Activated naive CD8-positive, alpha-beta T cell treated with anti-CD3 and anti-CD28 coated beads, Interleukin-2, amount 10 ng/mL, durations not matched to agents 7 days and 5 days (primary cell): ENCODE measurements at places on chromosomes 4 and X.
A peak's percentile ranks its signal among the peaks of the same experiment; 100 is the strongest.

GRCh38 chr4:131337936-131338335 is 1811.2 kb upstream of the PCDH10 start:
- DNase-seq: no peak

DNA sequence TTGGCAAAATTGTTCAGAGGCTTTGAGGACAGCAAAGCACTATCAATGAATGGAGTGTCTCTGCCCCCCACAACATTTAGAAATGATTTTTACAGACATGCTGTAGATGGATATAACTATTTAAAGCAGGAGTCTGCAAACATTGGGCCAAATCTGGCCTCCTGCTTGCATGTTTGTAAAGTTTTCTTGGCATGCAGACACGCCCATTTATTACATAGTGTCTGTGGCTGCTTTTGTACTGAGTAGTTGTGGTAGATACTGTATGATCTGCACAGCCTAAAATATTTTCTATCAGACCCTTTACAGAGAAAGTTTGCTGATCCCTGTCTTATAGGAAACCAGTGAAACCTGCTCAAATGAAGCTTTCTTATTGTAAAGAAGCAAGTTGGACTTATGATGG is 45.5 kb upstream of the PHEX start:
- DNase-seq: no peak

GRCh38 chr4:184821242-184821641 is 4.5 kb downstream of the ACSL1 start:
- DNase-seq: no peak

DNA sequence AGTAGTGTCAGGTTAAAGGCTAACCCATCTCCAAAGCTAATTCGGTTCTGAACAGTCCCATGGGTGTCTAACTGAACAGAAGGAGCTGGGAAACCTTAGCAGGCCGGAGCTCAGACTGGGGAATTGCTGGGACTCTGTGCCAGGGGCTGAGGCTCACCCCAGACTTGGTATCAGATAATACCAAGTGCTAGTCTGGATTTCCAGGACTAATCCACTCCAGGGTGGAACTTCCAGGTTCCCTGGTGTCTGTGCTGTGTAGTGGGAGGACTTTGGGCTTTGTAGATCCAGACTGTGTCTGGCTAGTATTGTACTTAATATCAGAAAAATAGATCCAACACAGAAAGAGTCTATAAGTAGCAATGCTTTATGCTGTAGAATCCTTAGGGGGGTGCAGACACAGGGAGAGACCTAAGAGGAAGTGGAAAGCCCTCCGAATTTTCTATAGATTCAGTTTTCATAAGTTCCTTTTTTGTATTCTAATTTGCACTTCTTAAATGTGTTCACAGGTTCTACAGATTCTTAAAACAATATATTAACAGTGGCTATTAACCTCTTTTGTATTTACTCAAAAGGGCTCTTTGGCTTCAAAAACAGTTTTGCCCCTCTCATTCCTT is 4.1 kb downstream of the ZNF827 start:
- DNase-seq: no peak

GRCh38 chr4:123397144-123398065 is 810 bp downstream of the SPRY1 start:
- DNase-seq: peak; percentile 70

DNA sequence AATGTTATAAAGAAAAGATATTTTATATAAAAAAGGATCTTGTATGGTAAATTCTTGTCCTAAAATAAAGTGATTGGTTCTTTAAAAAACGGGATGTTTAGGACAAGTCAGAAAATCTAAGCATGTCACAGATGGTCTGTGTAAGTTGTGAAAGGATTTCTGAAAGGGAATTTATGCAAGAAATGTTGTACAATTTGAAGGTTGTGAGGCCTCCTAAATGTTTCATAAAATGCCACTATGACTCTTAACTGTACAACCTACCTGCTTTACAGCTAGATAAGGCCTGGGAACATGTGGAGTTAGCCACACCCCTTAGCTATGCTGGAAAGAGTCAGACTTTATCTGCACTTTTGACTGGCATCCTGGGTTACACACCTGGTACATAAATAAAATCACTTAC is 951.5 kb upstream of the POU3F4 start:
- no peak for DNase-seq

DNA sequence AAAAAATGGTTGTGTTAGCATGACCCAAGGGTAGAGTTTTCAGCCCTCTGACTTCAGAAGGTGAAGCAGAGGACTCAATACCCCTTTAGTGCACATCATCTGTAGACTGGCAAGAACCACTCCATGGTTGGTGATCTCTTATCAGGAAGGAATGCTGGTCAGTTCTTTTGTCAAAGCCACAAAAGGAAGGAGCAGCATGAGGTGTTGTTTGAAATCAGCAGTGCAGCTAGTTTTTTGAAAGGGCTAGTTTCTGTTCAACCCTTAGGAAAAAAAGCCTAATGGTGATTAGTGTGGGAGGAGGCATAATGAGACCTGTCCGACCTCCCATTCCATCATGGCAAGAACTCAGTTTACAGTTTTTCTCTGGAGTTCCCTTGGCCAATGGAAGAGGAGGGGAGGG is 362.0 kb upstream of the CT83 start:
- DNase-seq: no peak

DNA sequence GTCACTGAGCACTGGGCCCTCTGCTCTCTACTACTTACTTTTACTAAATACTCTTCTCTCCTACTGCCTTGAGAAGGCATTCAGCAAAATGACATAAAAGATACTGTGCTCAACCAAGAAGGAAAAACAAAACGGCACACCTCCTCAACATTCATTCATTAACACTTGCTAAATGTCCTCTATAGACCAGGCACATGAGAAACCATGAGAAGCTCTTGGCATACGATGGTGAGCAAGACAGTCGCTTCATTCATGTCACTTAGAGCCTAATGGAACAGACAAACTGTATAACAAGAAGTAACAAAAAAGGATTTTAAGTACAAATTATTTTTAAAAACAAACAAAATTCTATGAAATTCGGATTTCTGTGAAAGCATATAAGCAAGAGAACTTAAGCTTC is 38.7 kb downstream of the COL25A1 start:
- DNase-seq: no peak

GRCh38 chrX:828411-828959 is 197.9 kb downstream of the SHOX start:
- no peak for DNase-seq

DNA sequence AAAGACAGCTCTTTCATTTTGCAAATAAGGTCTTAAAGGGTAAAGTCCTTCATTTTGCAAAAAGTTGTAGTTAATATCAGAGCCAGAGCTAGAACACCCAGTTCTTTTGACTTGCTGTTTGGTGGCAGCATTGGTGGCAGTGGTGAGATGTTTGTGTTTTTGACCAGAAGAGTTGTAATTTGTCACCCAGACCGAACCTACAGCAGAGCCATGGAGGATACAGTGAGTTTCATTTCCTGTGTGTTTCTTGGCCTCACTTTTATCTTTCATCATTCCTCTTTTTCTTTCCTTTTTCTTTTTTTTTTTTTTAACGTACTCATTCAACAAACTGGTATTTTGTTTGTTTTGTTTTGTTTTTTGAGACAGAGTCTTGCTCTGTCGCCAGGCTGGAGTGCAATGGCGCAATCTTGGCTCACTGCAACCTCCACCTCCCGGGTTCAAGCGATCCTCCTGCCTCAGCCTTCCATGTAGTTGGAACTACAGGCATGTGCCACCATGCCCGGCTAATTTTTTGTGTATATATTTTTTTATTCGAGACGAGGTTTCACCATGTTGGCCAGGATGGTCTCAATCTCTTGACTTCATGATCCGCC is 116.4 kb downstream of the AFF1 start:
- no peak for DNase-seq

- DNase-seq: no peak
Observed at GRCh38 chr4:99633772-99634171, 23.9 kb downstream of the C4orf54 start.

DNA sequence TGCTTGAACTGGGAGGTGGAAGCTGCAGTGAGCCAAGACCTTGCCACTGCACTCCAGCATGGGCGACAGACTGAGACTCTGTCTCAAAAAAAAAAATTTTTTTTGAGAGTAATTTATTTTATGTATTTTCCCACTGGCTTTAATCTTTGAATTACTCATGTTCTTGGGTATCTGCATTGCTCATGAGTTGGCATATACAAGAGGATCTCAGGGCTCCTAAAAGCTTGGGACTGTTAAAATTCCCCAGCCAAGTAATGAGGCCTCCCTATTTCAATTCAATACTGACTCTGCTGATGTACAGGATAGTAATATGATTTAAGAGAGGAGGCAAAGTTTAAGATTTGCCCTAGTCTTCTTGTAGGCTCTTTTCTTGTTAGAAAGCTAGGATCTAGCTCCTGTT is 6.2 kb downstream of the IL21 start:
- no peak for DNase-seq

DNA sequence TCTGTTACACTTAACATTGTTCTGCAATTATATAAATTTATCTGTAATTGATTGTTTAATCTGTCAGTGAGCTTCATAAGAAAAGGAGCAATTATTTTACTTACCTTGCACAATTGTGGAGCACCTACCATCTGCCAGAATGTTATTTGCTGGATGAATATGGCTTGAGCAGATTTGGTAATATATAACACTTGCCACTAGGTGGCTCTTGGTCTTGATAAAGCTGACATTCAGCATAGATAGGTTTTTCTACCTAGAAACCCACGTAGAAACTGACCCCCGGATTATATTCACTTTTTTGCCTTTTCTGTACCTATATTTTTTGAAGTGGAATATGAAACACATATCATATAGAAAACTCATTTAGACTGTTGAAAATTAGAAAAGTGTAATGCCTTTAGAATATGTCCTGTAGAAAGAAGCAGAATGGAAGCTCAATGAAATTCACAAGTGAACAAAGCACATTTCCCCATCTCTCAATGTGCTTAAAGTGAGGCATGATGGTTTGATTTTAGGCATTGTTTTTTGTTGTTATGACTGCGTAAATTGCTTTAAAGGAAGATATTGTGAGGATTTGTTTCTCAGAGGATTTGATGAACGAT is 9.5 kb downstream of the RBPJ start:
- DNase-seq: no peak

DNA sequence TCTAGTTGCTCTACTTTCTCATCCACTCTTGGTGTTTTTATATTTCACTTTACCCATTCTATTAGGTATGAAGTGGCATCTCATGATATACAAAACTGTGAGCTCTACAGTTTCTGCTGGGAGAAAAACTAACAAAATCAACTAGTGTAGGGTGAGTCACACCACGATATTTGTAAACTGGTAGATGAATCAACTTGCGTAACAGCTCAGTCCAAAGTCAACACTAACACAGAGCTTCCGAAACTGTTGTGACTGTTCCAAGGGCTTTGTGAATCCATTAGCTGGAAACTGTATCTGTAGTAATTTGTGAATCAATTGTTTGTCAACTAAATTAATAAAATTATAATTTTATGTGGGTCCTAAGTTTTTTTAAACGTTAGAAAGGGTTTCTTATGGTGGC is 119.8 kb upstream of the TSPAN5 start:
- no peak for DNase-seq

DNA sequence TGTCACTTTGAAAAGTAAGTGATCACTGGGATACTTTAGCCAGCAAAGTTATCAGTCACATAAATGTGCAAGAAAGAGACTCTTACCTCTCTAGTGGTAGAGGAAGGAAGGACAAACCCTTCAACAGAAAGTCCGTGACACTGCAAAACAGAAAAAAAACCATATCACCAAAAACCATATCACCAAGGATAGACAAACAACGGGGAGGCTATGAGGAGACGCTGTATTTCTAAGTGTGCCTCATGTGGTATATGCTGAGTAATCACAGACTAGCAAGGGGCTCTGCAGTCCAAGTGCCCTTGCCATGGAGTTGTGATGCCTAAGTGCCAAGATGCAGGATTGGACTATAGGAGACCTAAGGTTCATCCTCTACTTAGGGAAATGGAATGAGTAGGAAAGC is 11.5 kb upstream of the HDAC8 start:
- DNase-seq: no peak

DNA sequence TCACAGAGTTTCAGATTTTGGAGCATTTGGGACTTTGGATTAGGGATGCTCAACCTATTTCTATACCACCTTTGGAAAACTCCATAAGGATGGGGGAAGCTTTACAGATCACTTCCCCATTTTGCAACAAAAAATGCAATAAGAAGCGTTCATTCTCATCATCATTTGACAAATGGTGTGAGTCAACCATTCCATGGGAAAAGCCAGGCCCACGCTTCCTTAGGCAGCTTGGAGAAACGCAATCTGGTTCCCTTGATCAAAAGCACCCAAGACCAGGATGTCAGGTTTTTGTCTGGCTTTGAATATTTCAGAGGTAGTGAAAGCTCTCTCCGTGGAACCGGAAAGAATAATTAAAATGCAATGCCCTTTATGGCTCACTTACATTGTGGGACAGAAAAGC is 79.3 kb upstream of the C4orf50 start:
- DNase-seq: no peak

DNA sequence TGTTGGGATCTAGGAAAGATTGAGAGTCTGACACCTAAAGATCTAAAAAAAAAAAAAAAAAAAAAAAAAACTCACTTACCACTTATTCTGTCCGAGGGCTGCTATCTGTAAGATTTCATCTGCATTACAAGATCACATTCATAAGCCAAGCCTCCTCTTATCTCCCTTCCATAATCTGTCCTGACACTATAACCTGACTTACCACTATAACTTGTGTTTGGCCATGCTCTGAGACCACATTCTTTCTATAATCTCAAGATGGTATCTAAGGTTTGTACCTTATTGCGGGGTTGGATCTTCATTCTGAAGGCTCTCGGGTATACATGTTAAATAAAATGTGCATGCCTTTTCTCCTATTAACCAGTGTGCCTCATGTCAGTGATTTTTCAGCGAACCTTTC is 144.4 kb downstream of the MAGEB17 start:
- DNase-seq: no peak

DNA sequence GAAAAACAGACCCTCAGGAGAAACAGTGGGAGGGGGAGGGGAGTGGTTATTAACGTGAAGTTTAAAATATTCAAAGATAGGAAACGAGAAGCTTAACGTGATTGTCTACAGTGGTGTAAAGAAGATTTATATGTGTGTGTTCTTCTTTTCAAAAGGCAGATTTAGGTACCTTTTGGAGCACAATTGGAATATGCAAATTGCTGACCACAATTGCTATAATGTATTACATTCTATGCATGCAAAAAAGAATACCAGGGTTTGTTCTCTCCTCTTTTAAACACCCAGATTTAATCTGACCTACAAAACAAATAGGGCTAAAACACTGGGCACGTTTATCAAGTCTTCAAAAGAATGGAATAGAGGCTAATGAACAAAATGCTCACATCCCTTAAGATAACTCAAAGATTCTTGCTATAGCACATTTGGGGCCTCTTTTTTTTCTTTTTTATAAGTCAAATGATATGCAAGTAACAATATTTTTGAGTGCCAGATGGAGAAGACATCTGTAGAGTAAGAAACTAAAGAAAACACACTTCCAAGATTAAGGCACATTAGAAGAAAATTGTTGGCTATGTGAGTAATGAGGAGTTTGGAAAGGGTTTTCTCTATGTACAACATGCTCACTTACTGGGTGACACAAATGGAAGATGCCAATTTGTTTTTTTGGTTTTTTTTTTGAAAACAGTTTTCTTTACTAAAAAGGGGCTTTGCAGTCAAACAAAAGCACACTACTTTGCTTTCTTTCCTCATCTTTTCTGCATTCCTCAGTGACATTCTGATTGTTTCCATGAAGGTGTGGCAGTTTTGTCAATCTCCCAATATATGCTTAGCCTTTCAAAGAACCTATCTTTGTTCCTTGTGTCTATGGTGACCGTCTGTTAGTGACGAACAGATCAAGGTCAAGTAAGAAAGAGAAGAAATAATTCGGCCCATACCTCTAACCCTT is 240.3 kb downstream of the PALLD start:
- DNase-seq: no peak
